ENCODE measurements at places on chromosomes 6 and 20.

- DNase-seq, result no peak
Measured at GRCh38 chr20:48463916-48464315, 363.9 kb downstream of the PREX1 start.

GRCh38 chr6:119620846-119621555 lies 271.4 kb upstream of the MAN1A1 start:
- DNase-seq, result no peak

DNA sequence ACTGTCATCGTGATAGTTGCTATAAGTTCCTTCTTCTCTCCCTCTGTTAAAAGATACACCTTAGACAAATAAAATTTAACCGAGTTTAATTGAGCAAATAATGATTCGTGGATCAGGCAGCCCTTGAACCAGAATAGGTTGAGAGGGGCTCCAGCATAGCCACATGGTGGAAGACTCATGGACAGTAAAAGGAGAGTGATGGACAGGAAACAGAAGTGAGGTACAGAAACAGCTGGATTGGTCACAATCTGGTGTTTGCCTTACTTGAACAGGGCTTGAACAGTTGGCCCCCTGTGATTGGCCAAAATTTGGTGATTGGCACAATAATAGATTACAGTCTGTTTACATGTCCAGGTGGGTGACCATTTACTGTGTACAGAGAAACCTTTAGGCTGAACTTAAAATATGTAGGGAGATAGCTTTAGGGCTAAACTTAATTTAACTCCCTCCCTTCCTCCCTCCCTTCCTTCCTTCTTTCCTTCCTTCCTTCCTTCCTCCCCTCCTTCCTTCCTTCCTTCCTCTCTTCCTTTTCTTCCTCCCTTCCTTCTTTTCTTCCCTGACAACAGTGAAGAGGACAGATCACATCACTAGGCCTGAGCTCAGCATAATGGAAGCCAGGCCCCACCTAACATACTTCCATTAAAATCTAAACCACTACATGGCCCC lies 531.8 kb upstream of the JARID2 start:
- no peak for DNase-seq

DNA sequence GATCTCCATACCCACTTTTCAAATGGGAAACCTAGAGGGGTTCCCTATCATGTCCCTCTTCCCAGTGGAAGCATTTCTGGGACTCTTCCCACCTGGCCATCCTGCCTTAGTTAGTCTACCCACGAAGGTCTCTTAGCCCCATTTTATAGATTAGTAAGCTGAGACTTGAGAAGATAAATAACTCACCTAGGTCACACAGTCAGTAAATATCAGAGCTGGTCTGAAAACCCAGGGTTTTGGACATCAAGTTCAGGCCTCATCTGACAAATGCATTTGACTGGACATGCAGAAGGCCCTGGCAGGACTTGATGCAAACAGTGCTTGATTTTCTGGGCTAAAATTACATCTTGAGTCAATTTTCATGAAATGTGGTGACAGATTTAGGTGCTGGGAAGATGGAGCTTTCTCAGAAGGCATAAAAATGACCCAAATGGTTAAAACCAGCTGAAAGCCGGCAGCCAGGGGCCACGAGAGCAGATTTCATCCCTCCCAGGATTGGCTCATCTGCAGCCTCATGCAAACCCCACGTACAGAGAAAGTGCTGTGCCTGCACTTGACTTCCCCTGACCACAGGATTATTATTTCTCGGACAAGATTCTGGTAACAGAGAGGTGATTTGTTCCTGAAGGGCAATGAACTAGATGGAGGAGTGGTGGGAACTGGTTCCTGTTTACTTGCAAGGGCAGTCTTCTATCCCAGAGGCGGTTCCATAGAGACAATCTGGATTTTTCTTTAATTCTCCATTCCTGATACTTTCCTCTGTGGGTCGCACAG lies 23.1 kb downstream of the CPNE5 start:
- no peak for DNase-seq

GRCh38 chr6:158631678-158632537 lies 12.6 kb downstream of the DYNLT1 start:
- DNase-seq, result no peak

DNA sequence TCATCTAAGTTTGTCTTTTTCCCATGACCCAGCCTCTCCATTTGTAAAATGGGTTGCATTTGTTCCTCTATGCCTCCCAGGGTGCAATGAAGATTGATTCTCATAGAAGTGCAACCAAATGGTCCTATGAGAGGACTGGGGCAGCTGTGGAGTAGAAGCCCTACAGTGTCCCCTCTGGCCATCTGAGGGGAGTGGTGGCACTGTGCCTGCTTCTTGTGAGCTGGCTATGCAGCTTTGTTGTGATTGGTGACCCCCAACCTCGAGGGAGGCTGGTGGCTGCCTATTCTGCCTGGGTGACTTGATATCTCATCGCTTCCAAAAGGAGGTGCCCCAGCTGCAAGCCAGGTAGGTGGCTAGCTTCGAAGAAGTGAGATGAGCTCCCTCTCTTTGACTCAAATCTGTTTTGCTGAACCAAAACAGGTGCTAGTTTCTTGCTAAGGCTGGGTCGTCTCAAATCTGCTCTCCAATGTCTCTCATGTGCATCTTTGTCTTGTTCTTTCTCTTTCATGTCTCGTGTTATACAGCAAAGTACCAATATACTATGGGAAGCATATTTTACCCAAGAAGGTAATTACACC lies 33.9 kb downstream of the TXLNB start:
- no peak for DNase-seq

- DNase-seq, result no peak
Measured at GRCh38 chr6:164533045-164533362, 776.4 kb downstream of the C6orf118 start.

DNA sequence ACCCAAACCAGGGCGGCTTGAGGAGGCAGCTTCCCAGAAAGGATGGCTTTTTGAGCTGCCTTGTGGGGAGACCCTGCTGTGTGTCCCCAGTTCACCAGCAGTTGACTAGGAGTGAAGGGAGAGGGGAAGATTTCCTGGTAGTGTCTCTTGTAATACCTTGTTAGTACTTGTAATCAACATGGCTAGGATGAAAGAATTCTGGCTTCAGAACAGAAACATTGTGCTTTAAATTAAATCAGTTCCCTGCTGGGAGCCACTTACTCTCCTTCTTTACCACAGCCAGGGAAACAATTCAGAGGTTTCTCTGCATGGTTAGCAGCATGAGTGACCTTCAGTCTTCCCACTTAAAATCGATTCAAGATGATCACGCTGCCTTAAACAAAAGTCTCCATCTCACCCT lies 525.4 kb upstream of the ID4 start:
- DNase-seq, result no peak

GRCh38 chr6:129390900-129391299 lies 319.1 kb downstream of the ARHGAP18 start:
- no peak for DNase-seq

DNA sequence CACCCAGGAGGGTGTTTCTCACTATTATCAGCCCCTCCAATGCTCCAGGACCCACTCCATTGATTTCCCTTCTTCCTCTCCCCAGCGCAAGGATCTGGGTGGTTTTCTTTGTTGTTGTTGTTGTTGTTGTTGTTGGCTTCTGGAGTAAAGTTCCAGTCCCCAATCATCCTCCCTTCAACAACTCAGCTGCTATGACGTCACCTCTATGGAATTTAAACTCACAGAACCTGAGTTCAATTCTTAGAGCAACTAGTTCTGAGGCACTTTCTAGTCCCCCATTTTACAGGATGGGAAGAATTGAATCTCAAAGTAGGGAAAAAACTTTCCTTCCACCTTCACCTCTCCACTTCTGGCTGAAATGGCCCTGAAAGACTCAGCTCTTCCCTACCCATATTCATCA lies 9.7 kb upstream of the WFDC8 start:
- DNase-seq, result no peak

GRCh38 chr6:101393251-101393828 lies at the start of gene GRIK2:
TSS of gene GRIK2 (plus strand) at chr6:101393708.
- DNase-seq, result no peak

GRCh38 chr20:37333848-37334318 lies 12.1 kb upstream of the SRC start:
- DNase-seq, result no peak

GRCh38 chr6:34658605-34659265 lies 37.8 kb downstream of the ILRUN start:
- no peak for DNase-seq

- no peak for DNase-seq
Measured at GRCh38 chr6:152112491-152113261, 305.2 kb downstream of the ESR1 start.

DNA sequence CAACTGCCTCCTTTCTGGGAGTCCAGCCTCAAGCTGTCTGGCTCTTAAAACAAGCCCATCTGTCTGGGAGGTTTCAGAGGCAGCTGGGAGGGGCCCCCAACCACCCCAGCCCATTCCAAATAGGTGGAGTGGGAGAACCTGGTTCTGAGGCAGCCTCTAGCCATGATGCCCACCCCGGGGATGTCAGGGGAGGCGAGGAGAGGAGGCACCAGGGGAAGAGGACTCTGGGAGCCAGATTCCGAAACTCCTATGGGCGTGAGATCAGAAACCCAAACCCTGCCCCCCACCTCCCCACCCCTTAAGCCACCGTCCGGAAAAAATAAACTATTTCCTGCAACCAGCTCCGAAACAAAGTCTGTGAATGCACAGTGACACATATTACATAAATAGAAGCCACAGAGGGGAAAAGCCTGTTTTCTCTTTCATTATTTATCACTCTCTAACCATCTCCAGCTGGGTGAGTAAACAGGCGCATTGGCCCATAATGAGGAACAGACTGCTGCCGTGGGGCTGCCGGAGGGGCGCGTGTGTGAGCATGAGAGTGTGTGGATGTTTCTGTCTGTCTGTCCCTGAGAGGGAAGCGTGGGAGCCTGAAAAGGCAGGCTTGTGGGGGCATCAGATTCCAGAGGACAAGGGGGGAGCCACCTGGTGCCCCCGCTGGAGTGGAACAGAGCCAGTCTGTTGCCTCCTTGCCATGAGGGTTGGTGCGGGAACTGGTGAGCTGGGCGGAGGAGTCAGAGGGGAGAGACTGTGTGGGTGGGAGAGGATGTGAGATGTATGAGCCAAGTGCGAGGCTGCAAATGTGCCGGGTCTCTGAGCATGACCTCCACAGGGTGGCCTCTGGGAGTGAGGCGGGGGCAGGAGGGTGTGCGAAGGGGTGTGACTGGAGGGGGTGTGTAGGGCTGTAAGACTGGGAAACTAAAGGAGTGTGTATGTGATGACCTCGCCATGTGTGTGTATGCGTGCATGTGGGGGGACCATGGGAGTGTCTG lies 14.3 kb upstream of the FOXP4 start:
- DNase-seq, result peak; percentile 64

- DNase-seq, result no peak
Measured at GRCh38 chr6:18961566-18961965, 574.4 kb downstream of the RNF144B start.

DNA sequence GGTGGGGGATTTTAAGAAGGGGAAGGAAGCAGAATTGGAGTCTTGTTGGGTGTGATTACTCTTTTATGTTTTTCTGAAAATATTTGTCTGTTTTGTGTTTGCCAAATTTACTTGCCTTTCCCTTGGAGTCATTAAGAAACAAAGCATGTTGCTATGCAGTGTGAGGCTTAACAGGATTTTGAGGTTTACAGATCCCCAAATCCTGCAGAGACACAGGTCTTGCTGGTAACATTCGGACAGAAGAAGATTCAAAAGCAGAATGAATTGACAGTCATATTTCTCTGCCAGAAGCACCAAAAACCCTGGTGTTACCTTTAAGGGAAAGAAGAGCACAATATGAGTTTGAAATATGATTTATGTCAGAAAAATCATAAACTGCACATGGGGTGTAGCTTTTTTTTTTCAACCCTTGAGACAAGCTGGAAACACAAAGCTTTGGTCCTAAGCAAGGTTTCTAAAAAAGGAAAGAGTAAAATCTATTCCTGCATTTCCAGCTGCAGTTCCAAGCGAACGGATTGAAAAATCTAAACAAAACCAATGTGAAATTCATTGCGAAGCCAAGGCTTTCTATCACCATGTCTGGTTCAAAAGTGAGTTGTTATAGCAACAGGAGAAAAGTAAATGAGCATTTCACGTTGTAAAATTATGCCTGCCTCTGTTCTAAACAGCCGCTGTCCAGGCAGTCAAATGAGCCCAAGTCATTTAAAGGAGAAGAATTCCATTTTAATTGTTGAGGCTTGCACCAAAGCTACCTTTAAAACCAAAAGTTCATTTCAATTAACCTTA lies 358.9 kb upstream of the SASH1 start:
- DNase-seq, result no peak

GRCh38 chr6:2940010-2940850 lies 31.1 kb downstream of the SERPINB6 start:
- peak; percentile 49 for DNase-seq

DNA sequence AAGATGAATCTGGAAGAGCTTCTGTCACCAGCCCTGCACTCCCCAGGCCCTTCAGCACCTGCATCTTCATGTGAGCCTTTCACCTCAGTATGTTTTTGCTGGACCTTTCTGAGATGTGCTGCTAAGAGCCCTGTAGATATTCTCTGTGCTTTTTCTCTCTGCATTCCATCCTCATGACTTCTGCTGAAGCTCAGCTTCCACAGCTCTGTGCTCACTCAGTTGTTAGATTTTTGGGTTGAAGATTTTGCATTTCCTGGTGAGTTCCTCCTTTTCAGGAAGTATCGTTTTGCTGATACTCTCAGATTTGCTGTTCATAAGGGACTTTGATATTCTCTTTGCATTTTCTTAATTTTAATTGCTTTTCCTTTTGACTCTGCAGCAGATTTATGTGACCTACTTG lies 18.3 kb downstream of the KIAA1586 start:
- DNase-seq, result no peak

DNA sequence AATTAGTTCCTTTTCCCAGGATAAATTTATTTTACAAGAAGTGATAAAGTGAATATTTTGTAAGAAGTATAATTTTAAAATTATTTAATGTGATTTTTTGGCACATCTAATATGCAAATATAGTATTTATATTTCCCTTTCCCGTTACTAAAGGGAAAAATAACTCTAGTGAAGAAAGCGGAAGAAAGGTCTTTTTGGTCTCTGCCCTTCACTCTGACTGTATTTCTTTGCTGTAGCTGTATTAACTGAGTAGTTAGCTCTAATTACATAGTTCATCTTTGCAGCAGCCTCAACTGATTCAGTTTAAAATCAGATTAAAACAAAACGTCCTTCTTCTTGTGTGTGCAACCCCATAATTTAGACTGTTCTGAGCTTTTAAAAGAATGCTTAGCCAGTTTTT lies 57.4 kb upstream of the RNF144B start:
- DNase-seq, result no peak

DNA sequence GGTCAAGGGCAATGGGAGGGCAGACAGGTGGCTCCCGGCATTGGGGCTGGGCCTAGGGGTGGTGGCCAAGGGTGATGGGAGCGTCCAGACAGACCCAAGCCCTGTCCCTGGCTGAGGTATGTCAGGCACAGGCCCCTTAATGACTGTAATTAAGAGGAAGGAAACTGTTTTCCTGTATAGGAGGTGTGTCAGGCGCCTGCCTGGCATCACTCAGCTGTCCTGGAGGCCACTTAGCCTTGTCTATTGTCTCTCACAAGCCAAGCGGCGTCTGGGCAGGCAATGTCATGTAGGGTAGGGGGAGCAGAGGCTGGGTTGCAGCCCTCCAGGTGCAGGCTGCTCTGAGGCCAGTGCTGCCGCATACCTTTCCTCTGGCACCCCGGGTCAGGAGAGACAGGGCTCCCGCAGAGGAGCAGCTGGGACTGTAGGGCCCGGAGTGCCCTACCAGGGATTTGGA lies 3.9 kb upstream of the FAM83C start:
- DNase-seq, result no peak
